ENCODE measurements at places on chromosomes 16 and 17.

DNA sequence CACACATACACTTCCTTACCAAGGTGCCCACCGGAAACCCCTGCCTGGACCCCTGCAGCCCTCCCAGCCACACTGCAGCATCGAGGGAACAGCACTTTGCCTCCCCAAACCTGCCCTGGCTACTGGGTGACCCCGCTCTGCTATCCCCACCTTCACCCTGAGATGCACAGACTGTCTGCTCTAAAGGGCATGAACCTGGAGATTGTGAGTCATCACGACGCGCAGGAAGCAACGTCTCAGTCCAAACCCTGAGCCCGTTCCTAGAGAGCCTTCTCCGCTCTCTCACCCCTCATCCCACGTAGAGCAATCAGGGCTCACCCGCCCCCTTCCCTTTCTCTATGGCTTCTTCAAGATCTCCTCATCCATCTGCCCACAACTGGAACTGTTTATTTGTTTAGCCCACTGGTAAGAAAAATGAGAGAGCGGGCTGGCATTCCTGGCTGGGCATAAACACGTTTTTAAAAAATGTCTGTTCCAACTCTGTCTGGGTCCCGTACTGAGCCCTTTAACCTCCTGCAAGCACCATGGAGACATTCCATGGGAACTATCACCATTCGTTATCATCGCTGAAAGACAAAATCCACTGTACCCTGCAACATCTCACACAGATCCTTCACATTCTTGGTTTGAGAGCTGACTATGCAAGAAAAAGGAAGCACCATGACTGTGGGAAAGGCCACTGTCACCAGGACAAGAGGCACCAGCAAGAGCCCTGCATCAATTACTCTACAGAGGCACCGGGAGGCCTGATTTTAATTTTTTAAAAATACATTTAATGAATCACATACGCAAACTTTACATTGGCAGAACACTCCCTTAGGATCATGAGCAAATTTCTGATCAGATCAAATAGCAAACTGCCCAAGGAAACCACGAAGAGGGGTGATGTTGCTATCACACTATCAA is 28.2 kb downstream of the ZFHX3 start:
- no peak for DNase-seq

- DNase-seq: no peak
These were observed 111.4 kb downstream of the PRKCA start for GRCh38 chr17:66413559-66414520.

GRCh38 chr17:56125830-56126819 is 27.1 kb upstream of the ANKFN1 start:
- no peak for DNase-seq

GRCh38 chr16:81014672-81015071 is 7.7 kb downstream of the CENPN start:
- DNase-seq: no peak

- no peak for DNase-seq
These were observed 48.2 kb downstream of the MARVELD3 start for GRCh38 chr16:71674229-71674628.

DNA sequence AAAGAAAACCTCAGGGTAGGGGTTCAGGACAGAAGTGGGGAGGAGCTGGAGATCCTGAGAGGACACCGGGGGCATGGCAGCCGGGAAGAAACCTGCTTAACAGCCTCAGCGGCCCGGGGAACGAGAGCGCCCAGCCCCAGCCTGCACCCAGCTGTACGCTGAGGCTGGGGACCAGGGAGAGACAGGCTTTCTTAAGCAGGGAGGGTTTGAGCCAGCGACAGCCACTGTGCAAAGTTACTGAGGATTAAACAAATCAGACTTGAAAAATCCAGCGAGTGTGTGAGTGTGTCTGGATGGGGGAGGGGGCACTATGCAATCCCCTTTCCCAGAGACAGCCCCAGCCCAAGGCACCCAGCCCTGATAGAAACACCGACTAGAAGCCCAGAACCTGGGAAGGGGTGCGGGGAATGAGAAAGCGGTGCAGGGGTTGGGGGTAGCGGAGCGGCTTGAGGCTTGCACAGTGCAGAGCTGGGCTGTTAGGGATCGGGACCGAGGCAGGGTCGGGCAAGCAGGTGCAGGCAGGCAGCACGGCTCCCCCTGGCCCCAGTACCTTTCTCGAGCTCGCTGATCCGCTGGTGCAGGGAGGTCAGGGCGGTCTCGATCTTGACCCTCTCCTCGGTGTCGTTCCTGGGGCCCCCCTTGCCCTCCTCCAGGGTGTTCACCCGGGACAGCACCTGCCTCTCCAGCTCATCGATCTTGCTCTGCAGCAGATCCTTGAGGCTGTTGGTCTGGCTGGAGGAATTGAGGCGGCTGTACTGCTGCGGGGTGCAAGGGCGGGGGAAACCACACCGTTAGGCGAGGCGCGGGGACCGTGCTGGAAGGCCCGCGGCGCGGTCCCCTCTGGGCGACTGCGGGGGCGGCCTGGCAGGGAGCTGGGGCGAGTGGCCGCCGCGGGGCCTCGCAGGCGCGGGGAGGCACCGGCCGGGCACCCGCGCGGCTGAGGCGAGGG is 1.2 kb downstream of the NPTX1 start:
- DNase-seq: no peak
